HS-27A (cell line): ENCODE measurements at places on chromosomes 2 and 18.

DNA sequence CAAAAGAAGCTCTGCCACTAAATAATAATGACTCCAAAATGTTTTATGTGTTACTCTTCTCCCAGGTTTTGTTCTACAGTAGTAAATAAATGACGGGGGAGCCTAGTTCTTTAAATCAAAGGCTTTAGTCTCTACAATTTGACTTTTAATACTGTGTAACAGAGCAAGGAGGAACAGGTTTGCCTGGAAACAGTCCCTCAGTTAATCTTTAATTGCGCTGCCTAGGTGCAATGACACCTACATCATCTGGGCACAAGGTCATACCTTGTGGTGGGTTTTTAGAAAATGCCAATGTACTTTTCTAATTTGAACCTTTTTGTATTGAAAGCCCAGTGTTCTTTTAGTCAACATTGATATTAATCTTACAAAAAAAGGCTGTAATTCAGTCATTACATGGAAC is 287.3 kb upstream of the SETBP1 start:
- DNase-seq = no peak

GRCh38 chr2:85318222-85319074 is 9.3 kb downstream of the TGOLN2 start:
- DNase-seq = no peak

- no peak for DNase-seq
These were observed 12.0 kb upstream of the DDX1 start for GRCh38 chr2:15579641-15580040.

DNA sequence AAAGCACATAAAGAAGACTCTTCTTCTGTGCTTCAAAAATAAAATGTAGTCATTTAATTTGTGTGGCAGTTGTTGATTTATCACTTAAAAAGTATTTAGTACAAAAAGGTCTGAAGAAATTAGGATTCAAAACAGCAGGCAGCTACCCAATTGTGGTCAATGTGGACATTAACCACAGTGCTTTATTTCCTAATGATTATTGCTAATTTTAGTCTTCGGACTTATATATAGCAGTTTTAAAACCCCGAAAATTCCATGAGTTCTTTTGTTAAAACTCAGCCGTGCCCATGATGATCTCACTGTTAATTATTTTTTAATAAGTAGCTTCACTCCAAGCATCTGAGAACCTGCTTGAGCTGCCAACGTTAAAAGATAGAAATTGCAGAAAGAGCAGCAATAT is 594.3 kb downstream of the STK39 start:
- no peak for DNase-seq

GRCh38 chr2:74714691-74715080 is 60.6 kb downstream of the SEMA4F start:
- no peak for DNase-seq

GRCh38 chr18:23479829-23480505 is 23.3 kb upstream of the RMC1 start:
- no peak for DNase-seq

- peak; percentile 71 for DNase-seq
These were observed 439.8 kb downstream of the TGIF1 start for GRCh38 chr18:3889803-3890202.

- no peak for DNase-seq
These were observed 131.5 kb downstream of the MAIP1 start for GRCh38 chr2:200086911-200087310.

DNA sequence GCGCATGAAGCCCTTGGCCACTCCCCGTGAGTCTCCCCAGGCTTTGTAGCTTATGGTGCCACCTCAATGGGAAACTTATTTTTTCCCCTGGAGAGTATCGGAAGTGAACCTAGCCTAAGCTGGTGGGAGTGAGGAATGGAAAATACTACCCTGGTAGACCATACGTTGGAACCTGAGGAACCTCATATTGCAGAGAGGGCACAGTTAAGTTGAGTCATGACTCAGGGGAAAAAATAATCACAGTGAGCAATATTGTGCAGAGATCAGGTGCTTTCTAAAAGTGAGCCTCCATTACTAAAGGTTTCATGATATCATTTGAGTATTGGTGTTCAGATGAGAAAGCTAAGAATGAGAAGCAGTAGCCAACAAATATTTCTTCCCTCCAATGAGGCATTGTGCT is 360.5 kb upstream of the NT5C1B start:
- DNase-seq = no peak

DNA sequence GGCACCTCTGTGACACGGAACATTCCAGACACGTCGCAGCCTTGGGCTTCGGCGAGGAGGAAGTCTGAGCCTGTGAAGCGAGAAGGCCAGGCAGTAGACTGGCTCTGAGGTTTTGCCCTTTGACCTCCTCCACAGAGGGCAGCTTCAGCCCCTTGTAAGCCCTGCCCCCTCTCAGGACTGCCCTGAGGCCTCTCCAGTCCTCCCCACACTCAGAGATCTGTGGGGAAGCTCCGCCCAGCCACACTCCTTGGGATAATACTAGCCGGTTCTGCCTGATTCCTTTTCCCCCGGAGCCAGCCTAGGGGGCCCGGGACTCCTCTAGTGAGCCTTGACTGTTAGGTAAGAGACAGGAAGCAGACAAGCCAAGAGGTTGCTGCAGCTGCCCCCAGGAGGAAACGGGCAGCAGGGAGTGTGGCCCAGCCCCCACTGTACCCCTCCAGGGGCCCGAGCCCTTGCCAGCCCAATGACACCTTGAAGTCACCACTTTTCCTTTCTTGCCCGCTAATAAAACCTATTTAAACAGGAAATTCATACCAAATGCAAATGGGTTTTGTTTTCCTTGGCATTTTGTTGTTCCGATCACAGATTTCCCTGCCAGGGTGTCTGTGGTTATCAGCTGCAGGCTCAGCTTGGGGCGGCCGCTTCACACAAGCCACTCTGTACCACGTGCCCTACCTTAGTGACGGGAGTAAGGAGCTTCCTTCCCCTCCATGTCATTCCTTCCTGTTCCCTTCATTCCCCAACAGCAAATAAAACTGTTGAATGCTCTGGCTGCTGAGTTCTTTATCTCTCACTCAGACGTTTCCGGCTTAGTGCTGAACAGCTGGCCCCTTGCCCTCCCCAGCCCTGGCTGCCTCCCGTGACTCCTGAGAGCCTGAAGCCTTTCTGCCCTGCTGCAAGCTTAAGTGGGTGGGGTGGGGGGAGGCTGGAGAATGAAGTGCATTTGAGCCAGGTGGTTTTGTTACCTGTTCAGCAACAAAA is 124.7 kb downstream of the CABLES1 start:
- peak; percentile 41 for DNase-seq

GRCh38 chr2:143289025-143289424 is 159.8 kb downstream of the ARHGAP15 start:
- DNase-seq = no peak

GRCh38 chr2:51212374-51212773 is 180.4 kb upstream of the NRXN1 start:
- DNase-seq = no peak

DNA sequence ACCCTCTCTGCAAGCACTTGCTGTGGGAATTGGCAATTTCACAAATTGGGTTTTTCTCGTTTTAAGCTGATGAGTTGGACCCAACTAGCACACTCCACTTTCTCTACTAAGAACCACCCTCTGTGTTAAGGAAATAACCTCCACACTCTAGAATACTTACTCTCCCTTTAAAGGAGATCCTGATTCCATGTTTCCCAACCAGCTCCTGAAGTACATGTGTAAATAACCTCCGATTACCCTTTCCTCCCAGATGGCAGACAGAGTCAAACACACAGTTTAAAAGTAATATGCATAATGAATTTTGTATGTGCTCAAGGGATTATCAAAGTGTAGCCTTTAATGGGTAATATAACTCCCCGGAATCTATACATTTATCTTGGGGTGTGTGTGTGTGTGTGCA is 171.3 kb upstream of the OSR1 start:
- DNase-seq = no peak

DNA sequence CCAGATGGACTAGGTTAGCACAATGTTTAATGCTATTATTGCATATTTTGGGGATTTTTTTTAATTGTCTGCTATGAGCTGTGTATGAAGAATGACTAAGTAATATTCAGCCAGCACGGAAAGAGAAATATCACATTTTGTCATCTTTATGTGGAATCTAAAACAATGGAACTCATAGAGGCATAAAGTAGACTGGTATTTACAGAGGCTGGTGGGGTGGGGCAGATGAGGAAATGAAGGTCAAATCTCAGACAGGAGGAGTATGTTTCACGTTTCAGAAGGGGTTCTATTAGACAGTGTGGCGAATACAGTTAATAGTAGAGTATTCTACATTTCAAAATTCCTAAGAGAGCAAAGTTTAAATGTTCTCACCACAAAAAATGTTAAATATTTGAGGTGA is 4.7 kb downstream of the CDH19 start:
- no peak for DNase-seq

DNA sequence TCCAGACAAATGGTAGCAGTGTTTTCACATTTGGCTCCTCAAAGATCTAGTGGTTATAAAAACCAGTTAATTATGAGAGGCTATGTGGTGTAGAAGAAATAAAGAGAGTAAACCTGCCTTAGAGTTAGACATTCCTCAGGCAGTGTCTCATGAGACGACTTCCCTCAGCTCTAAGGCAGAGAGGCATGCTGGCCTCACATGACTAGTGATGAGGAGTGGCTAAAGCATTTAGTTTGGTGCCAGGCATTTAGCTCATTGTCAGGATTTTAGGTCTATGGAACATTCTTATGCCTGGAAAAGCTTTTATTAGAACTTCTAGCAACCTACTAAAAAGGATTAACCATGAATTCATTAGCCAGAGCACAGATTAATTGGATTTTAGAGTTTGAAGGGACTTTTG is 90.3 kb downstream of the RPRM start:
- DNase-seq = no peak

- no peak for DNase-seq
These were observed 47.2 kb downstream of the HK2 start for GRCh38 chr2:74881176-74881575.

DNA sequence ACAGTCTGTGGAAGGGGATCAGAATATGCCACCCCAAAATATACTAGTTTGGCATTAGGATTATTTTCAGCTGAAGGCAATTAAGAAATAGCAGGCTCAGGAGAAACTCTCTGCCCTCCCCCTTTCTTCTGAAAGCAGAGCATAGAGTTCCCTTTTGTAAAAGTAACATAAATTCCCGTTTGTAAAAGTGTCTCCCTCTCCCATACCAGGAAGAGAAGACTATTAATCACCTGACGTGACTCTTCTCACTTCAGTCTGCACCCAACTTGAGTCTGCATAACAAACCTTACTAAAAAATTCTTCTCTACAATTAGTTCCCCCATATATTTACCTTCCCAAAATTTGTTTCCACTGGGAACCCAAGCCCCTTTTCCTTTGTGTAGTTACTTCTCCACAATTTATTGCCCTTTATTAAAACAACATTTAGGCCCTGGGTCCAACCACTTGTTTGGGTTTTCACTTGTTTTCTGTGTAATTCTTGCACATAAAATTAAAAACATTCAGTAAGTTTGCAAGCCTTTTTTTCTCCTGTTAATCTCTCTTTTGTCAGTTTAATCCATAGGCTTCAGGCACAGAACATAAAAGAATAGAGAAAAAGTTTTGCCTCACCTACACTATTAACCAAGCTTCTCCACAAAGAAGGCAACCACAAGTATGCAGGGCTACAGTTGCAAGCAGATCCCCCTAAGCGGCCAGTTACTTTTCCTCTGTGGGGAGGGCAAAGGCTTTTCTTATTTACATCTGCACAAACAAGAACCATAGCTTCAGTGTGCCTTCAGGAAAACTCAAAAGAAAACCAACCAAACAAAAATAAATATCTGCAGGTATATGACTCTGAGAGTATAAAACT is 107.6 kb upstream of the MSH2 start:
- no peak for DNase-seq

- no peak for DNase-seq
These were observed 215.6 kb downstream of the HDAC4 start for GRCh38 chr2:239184968-239185903.

DNA sequence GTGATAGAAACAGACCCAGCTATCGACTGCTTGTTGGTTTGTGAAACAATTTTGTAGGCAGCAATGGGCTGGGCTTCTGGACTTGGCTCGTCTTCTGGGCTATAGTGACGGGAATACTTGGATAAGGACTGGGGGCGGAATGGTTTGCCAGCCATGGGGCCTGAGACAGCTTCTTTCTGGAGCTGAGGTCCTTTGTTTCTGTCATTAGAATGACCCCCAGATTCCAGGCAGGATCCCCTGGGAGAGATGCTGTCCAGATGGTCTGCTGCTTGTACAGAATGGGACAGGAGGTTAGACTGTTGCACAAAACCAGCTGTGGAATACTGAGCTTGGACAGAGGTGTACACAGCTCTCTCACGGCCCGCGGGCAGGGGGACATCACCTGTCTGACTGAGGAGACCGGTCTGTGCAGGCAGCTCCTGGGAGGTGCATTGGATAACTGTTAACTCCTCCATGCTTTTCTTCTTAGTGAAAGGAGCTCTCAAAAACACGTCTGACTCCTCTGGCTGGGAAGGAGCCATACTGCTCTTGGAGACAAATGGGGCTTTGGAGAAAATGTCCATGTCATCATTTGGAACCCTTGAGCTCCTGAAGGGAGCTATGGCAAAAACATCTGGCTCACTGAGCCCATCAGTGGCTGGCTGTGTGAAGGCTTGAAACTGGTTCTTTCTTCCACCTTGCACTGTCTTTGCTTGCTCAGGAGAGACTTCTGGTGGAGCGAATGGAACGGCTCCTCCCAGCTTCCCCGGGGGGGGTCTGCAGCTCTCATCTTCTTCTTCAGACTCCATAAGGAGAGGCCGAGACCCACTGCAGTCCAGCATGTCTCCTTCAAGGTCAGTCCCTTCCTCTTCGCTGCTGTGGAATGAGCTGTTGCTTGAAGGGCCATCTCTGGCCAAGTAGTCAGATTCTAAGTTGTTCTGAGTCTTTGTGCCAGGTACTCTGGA is 28.6 kb upstream of the NFU1 start:
- no peak for DNase-seq

GRCh38 chr2:129071531-129071930 is 752.9 kb upstream of the HS6ST1 start:
- no peak for DNase-seq

DNA sequence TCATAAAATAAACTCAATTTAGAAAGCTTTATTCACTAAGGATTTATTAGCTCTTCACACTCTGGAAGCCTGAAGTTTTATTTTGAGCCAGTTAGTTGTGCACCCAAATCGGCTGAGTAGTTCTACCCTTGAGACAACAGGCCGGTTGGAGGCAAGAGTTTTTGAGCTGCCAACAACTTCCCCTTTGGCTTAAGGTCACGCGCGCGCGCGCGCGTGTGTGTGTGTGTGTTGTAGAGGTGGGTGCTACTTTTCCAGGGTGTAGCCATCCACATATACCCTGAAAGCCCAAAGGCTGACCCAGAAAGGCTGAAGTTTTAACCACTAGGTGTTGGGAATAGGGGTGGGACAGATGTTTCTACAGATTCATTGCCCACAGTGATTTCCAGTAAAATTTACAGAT is 150.2 kb upstream of the LHCGR start:
- DNase-seq = no peak

- no peak for DNase-seq
These were observed 518.2 kb upstream of the RAB12 start for GRCh38 chr18:8091035-8091434.

DNA sequence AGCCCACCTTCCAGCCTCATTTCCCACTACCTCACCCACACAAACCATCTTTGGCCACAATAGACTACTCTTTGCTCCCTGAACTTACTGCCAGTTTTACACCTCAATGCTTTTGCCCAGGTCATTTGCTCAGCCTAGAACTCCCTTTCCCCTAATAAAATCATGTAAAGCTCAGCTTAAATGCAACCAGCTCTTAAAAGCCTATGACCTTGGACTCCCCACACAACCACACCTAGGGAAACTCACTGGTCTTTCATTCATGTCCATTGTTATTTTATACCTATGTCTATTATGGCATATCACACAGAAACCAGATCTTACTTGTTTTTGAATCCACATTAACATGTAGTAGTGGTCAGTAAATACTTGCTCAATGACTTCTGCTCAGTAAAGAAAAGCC is 14.5 kb upstream of the XDH start:
- DNase-seq = no peak
